ENCODE measurements at places on chromosomes 11 and 22.

DNA sequence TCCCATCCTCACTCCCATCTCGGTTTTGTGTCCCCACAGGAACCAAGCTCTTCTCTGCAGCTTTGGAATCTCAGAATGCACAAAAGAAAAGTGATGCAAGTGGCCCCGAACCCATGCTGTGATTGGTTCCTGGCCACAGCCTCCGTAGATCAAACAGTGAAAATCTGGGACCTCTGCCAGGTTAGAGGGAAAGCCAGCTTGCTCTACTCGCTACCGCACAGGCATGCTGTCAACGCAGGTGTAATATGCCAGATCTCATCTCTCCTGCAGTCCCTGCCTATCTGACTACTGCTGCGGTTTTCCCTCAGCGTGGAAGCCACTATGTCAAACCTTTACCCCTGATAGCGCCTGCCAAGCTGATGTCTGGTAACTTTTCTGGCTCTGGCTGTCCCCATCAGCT, 200.5 kb upstream of the LRRC4C start:
- no peak for DNase-seq

DNA sequence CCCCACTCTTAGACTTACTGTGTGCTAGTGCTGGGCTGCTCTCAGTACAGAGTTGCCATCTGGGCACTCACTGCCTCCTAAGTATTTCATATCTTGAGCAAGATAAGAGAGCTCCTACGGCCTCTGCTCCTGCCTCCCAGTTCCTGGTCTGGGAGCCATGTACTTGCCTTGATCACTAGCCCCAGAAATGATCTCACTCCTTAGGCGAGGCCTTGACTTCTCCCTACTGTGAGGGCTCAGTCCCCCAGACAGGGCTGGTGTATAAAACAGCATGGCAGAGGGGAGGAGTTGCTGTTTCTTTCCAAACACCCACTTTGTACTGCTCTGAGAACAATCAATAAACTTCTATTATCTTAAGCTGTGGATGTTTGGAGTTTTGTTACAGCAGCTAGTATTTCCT, 47.4 kb upstream of the TP53I11 start:
- DNase-seq, result no peak

GRCh38 chr22:37426706-37427134, 559 bp downstream of the ELFN2 start:
- DNase-seq, result no peak

DNA sequence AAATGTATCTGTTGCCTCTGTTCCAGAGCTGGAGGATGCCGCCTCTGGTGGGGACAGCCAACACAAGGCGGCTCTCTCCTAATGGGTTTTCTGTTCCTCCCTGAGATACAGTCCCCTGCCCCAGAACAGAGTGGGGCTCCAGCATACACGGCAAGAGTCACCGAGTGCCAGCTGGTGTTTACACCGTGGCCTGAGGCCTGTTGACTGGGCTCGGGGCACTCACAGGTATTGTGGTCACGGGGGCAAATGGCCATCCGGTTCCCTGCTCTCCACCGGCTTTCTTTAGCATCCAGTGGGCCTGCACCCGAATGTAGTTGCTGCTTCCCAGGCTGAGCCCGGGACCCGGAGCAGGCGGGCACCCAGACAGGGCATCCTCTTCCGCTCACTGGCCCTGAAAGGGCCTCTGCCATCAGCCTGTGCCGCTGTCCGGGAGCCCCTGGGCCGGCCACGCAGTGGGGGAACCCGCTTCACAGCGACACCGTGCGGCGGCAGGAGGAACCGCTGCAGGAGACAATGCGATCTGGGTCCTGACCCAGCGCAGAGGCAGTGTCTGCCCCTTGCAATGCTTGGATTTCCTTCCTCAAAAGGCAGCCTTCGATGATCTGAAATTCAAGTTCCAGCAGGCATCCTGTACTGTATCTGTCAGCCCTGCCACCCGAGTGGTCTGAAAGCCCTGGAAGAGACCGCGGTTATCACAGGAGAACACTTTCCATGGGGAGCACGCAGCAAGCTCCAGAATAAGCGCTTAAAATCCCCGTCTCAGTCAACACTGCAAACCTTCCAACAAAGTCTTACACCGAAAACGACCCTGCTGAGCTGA, 859 bp upstream of the KRTAP5-5 start:
- peak; percentile 87 for DNase-seq

DNA sequence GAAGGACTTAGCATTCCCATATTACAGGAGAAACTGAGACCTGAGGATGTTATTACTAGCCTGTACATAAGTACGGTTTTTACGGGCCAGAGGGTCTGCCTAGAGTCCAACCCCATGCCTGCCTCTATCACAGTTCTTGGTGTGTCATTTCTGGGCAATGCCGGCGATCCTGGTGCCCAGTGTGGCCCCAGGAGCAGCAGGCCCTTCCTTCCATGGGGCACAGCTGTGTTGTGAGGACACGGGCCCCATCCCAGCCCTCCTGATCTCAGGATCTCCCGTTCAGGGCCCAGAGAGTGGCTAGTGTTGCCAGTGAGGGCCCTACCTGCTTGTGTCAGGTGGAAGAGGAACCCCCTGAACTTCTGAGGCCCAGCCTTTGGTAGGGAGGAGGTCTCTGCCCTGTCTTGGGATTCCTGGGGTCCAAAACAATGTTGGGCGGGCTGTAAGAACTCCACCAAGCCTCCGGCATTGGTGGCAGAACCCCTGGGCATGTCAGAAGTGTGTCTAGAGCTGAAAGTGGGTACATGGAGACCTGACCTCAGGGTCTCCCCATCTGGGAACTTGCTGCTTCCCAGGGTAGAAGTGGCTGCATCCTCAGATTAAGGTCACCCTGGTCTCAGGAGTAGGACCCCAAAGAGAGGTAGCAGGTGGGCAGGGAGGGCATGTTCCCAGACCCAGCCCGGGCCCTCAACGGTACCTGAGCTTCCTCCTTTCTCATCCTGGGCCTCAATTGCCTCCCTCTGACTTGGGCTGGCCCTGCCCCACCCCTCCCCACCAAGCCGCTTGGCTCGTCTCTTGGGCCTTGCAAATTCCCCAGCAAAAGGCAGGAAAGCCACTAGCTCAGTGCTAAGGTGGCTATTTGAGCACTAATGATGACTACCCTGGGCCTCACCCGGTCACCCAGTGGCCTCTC, 74.6 kb upstream of the KCNQ1OT1 start:
- no peak for DNase-seq
